ENCODE measurements at places on chromosomes 5 and 9.

- no peak for DNase-seq
Measured at GRCh38 chr5:33608344-33609041, 167.7 kb downstream of the TARS1 start.

- no peak for DNase-seq
Measured at GRCh38 chr9:133506653-133507038, 18.1 kb downstream of the MYMK start.

- no peak for DNase-seq
Measured at GRCh38 chr9:114278881-114279570, 43.9 kb upstream of the ORM1 start.

GRCh38 chr9:135356796-135357195 lies 122.8 kb upstream of the PPP1R26 start:
- no peak for DNase-seq

DNA sequence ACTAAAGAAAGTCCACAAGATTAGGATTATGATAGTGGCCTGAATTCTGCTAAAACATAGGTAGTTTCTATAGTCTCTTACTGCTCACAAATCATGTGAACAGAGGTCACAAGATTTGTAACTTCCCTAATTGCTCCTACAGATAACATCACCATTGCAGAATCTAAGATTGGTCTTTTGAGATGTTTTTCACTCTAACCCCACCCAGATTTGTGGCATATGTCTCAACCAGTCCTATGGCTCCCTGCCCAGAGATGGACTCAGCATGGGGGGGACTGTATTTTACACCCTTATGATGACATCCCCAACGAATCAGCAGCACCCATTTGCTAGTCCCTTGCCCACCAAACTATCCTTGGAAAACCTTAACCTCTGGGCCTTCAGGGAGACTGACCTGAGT lies 1046.2 kb downstream of the CDH12 start:
- no peak for DNase-seq

GRCh38 chr5:172943283-172943841 lies 15.9 kb upstream of the RPL26L1 start:
- DNase-seq = no peak

- no peak for DNase-seq
Measured at GRCh38 chr5:79329453-79329852, 93.5 kb downstream of the JMY start.

DNA sequence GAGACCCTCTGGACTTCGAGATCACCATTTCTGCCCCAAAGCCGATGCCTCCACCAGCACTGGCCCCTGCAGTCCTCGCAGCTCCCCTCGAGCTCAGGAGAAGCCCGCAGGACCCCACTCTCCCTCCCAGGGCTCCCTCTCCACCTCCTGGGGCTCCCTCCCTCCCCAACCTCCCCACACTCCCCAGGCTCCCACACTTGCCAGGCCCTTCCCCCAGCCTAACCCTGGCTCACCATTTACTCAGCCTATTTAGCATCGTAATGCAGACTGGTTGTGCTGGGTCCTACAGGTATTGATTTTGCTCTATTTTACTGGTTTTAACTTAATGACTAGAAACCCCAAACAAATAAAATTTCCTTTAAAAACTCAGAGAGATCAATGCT lies 23.7 kb upstream of the TMEM250 start:
- DNase-seq = no peak

DNA sequence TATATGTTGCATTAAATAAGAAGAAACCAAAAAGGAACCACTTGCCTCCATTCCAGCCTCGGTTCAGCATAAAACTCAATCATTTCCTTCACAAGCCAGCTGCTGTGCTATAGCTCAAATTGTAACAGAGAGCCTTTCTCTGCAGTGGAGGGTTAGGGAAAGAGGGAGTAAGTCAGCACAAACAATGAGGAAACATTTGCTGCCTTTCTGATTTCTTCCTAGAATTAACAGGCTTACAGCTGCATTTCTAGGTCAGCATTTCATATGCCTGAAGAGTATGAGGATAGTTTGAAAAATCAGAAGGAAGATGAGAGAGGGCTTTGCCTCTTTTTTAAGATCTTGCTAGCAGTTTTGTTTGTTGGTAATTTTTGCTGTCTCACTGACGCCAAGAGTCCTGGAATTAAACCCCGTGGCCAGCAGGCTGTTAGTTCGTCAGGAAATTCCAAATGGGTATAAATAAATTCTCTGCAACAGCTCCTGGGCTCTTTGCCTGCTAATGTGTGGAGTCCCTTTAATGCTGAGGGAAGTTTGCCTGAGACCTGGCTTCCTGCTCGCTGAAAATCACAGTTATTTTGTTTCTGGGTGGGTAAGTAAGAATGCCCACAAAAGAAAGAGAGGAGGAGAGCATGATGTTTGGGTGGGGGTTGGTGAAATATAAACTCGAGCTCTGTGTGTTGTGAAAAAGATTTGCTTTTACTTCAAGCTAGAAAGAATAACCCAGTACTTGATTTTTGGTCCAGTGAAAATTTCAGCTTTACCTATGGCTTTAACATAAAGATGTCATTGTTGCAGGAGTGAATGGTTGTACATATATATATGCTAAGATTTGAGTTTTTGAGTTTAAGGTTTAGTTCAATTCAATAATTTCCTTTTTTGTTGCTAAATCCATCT lies 148.1 kb upstream of the DMRT1 start:
- no peak for DNase-seq

DNA sequence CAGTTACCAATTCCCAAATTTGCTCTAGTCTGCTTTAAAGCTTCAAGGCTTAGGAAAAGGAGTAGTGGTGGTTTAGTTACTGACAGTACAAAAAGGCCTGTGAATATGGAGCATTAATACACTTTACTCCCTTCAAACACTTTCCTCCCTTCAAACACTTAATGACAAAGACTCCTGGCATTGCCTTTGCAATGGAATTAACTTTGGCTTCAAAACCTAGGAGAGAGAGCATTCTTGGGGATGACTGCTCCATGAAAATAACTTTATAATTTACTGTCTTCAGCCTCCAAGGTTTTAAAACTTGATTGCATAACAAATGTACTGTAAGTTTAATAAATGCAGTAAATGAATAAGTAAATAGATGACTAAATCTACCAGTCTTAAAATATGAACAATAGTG lies 185.6 kb downstream of the TRPM3 start:
- DNase-seq = no peak

- DNase-seq = no peak
Measured at GRCh38 chr5:126481243-126481642, 58.0 kb downstream of the GRAMD2B start.

- DNase-seq = no peak
Measured at GRCh38 chr5:111251921-111252320, 27.7 kb downstream of the CAMK4 start.

DNA sequence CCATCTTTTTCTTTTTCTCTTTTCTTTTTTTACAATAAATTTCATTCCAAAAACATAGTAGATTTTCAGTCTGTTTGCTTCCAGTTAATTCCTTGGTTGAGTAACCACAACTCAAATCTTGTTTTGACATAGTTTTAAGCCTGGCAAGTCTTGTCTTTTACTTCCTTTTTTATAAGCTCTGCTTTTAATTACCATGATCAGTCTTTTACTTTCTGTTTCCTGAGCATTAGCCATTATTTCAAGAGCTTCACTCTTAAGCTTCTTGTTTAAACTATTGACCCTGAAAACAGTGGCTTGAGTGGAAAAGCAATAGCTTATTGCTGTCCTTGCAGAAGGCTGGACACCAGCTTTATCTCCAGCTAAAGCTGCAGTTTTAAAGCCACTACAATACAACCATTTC lies 1363.3 kb downstream of the MAT2B start:
- no peak for DNase-seq

DNA sequence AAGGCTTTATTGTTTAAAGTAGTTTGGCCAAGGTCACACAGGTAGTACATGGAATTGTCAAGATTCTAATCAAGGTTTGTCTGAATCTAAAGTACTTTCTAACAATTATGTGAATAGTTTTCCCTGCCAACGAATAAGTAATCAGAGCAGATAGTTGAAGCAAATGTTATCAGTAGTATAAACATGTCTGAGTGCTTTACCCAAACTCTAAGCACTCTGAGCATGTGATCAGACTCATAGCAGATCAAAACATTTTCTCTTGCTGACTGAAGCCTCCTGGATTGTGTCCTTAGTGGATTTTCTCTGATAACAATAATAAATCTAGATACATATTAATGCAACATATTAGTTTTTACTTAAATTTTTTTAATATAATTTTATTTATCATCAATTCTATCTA lies 995.0 kb downstream of the EFNA5 start:
- no peak for DNase-seq

GRCh38 chr5:121573721-121574382 lies 277.8 kb upstream of the FTMT start:
- no peak for DNase-seq

- DNase-seq = no peak
Measured at GRCh38 chr5:85841653-85842052, 776.1 kb upstream of the COX7C start.

DNA sequence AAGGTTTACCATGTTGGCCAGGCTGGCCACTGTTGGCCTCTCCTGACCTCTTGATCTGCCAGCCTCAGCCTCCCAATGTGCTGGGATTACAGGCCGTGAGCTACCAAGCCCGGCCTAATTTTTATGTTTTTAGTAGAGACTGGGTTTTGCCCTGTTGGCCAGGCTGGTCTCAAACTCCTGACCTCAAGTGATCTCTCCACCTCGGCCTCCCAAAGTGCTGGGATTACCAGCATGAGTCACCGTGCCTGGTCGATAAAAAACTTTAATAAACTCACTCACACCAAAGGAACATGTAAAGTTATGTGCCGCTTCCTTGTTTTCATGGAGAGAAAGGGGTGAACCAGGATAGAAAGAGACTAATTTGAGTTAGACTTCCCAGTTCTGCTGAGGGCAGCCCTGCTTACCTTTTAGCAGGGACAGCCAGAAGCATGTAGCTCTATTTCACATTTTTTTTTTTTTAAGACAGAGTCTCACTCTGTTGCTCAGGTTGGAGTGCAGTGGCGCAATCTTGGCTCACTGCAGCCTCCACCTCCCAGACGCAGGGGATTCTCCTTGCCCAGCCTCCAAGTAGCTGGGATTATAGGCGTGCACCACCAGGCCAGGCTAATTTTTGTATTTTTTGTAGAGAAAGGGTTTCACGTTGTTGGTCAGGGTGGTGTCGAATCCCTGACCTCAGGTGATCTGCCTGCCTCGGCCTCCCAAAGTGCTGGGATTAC lies 11.4 kb upstream of the HAUS6 start:
- no peak for DNase-seq

DNA sequence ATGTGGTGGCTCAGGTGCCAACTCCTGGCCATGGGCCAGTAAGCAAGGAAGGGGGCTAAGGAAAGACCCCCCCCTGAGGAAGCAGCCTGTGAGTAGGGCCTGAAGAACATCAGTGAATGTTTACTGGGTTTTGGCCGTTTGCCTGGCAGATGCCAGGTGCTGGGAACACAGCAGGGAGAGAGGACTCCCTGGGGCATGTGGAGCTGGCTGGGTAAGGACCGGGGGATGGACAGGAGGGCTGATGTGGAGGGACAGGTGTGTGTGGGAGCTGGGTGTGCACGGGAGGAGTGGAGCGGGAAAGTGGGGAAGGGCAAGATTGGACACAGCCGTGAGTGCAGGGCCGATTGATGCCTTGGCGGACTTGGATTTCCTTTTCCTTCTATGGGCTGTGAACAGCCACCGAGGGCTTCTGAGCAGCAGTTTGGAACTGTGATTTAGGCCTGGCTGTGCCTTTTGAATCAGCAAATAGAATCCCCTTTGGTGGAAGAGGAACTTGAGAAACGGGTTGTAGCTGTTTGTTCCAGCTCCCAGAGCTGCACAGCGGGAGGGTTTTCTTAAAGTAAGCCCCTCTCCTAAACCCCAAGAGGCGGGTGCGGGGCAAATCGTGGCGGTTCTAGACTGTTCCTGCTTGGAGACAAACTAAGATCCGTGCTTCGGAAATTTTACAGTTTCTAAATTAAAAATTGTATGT lies 3.1 kb downstream of the HMCN2 start:
- DNase-seq = no peak

- no peak for DNase-seq
Measured at GRCh38 chr5:87231037-87231808, 36.5 kb upstream of the RASA1 start.

- DNase-seq = no peak
Measured at GRCh38 chr9:37776328-37776727, 8.5 kb downstream of the EXOSC3 start.

- DNase-seq = no peak
Measured at GRCh38 chr5:114727358-114727757, 365.5 kb downstream of the KCNN2 start.

- DNase-seq = no peak
Measured at GRCh38 chr5:43037636-43038495, 2.3 kb downstream of the ANXA2R start.

DNA sequence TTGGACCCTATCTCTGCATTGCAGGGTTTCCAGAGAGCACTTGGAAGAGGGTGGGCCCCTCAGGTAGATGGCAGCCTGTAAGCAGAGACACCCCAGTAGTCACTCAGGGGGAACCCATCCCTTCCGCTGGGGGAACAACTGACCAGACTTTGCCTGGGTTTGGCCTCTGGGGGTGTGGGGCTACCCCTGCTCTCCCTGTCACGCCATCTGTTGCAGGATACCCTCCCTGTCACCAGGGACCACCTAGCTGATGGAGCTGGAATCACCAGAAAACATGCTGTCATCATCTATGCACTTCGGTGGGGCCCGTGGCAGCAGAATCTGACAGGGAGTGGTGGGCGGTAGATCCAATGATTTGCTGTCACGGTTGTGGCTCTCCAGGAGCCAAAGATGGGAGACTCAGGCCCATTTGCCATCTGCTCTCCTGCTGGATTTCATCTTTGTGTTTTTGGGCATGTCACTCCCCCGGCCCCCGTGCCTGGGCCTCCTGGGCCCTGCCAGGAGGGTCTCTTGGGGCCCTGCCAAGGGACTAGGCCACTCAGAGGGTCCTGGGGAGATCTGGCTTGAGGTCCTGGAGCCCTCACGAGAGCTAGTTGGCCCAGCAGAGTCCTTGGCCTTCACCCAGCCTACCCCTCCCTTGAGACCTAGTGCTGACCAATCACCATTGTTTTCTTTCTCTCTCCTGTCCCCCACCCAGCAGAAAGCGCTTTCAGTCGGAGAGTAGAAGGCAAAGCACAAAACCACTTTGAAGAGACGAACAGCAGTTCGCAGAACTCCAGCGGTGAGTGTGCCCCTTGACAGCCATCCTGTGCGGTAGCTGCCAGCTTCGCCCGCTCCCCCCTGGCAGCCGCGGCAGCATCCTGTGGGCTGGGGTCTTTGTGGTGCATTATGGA lies 45.9 kb downstream of the AMBP start:
- DNase-seq = no peak

DNA sequence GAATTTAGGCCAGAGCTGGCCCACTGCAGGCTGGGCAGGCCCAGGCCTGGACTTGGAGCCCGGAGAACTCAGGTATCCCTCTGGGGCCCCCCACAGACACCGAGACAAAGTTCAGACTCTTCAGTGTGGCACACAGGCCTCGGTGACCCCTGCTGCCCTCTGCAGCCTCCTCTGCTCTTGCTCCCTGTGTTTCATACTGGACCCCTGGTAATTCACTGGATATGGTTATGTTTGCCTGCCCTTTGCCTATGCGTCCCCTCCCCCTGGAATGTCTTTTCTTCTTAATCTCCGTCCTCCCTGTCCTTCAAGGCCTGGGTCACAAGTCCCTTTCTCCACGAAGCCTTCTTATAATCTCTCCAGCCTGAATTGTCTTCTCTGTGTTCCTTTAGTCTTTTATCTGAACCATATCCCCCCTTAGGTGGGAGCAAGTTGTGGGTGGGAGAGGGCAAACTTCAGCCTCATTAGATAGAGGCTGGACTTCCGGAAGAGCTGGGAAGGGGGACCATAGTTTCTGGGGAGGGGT lies 30.1 kb downstream of the GSN start:
- DNase-seq = no peak

GRCh38 chr5:179319741-179320281 lies 25.4 kb downstream of the ADAMTS2 start:
- DNase-seq = no peak

- DNase-seq = no peak
Measured at GRCh38 chr9:113210815-113211214, 10.3 kb downstream of the FKBP15 start.

Data from stimulated activated CD4-positive, alpha-beta T cell treated with anti-CD3 and anti-CD28 coated beads, Interleukin-12 subunit alpha, Interleukin-12 subunit beta, amount 100 ng/mL, for 48 hours (primary cell).